ENCODE measurements at places on chromosomes 2 and 18.

DNA sequence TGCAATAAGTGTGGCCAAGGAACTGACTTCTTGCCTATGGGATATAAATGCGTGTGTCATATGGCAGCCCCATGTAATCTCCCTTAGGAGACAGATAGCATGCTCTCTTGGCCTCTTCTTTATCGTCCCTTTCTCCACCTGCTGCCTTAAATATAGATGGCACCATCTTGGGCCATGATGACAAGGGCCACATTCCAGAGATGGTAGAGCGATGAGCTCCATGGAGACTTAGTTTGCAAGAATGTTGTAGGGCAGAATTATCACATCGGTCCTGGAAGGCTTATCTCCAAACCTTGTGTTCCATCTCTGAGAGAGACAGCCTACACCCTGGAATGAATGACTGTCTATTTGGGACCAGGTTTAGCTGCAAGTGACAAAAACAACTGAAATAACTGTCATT, 536.7 kb downstream of the TNS1 start:
- DNase-seq = no peak

DNA sequence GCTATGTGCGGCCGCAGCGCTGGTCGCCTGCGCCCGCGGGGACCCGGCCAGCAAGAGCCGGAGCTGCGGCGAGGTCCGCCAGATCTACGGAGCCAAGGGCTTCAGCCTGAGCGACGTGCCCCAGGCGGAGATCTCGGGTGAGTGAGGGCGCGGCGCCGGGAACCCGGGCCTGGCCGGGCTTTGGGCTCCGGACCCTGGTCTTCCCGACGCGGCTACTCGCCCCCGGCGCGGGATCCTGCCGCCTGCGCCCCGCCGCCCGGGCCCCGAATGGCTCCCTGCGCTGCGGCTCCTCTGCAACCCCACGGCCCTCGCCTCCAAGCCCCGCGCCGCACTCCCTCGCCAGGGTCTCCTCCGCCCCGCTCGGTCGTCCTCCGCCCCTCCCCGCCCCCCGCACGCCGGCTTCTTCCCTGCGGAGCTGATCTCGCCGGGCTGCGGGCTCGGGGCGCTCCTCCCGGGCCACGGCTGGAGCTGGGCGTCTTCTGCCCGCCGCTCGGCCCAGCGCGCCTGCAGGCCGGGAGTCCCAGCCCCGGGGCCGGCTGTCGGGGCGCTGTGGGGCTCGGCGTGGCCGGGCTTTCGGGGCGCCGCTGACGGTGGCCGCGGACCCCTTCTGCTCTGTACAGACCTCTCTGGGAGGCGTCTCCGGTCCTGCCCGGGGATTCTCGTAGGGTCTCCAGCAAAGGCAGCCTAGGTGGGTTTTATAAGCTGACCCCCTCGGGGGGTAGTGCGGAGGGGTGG, 652 bp downstream of the GPC1 start:
- no peak for DNase-seq

DNA sequence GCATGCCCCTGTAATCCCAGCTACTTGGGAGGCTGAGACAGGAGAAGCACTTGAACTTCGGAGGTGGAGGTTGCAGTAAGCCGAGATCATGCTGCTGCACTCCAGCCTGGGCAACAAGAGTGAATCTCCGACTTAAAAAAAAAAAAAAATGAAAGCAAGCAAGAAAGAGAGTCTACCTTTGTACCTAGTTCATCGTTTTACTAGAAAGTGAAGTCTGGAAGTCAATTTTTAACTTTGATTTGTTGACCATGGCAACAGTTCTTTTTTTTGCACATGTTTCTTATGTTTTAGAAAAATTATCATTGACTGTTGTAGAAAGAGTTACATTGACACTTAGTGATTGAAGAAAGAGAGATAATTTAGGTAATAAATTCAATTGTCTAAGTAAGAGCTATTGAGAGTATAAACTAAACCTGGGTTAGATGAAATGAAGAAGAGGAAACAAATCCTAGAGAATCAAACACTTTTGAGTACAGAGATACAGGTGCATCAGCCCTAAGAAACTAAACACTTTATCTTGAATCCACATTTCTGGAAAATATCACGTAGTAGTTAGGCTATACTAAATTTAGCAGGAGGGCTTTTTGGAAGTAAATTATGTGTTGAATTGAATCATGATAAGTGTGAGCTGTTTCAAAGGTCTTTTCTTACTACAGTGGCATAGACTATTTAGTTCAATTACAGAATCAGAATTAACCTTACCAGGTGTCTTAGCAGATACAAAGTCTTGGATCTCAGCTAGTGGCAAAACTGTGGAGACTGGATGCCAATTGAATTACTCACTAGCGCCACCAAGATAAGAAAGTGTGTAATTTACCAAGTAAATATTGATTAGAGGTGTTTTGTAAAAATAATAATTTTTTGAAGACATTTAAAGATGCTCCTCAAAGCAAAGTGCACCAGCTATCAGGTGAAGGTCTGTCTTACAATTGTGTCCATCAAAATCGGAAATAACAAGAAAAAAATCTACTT, 303.4 kb upstream of the NRXN1 start:
- DNase-seq = no peak

DNA sequence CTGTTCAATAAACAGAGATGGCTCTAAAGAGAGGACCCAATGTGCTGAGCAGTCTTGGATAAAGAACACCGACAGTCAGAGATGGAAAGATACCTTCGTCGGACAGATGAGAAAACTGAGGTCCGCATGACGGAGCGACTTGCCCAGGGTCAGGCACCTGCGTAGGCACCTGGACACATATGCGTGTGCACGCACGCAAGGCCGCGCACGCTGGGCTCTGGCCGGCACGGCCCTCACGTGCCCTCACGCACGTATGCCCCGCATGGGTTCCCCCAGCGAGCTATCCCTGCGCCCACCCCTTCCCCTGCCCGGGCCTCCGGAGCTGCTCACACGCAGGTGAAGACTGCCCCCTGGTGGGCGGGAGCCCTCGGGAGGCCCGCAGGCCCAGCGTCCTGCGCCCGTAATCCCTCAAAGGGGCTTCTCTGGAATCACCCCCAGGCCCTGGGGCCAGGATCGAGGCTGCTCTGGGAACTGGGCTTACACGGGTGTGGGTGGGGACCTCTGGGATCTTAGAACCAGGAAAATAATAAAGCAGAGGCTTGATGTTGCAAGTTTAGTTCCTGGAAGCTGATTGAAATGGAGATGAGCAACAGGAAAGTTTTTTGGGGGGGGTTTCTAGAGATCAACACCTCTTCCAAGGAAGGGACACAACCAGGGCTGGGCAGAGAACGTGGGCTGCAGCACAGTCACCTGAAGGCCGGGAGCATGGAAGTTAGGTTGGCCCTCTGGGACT, 246.3 kb downstream of the TNS1 start:
- DNase-seq = peak; percentile 77

DNA sequence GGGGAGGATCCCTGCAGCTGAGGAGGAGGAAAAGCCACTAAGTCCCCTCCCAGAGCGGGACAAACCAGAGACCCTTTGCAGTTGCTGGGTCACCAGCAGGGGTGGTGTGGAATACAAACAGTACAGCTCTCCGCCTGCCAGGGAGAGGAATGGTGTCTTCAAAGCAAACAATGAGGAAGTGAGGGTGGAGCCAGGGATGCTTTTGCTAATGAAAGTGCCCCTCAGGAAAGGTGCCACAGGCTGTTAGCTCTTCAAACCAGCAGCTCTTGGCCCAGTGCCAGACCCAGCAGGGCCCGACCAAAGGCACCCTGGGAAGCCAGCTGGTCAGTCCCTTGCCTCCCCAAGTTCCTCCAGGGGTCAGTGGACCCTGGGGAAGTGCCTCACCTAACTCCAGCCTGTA, 102.8 kb downstream of the HIBCH start:
- DNase-seq = peak; percentile 37

DNA sequence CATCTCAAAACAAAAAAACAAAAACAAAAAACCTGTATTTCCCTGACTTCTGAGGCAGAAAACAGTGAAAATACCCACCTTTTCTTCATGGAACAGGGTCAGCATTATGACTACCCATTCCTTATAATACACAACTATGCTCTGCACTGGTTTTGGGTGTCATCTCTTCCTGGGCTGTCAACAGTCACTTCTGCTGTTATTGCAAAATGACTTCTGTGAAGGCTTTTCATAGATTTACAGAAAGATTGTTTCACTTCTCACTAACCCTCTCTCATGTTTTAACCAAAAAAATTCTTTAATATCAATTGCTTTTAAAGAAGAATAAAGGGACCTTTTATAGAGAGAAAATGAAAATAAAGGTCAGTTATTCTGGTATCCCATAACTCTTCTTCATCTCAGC, 26.5 kb upstream of the PIK3C3 start:
- DNase-seq = no peak

- DNase-seq = no peak
Measured at GRCh38 chr2:1972422-1972821, 228.1 kb upstream of the PXDN start.

GRCh38 chr2:47344890-47345589, 57.9 kb upstream of the MSH2 start:
- DNase-seq = peak; percentile 92

- DNase-seq = no peak
Measured at GRCh38 chr2:207770602-207771404, 1.1 kb upstream of the FZD5 start.

DNA sequence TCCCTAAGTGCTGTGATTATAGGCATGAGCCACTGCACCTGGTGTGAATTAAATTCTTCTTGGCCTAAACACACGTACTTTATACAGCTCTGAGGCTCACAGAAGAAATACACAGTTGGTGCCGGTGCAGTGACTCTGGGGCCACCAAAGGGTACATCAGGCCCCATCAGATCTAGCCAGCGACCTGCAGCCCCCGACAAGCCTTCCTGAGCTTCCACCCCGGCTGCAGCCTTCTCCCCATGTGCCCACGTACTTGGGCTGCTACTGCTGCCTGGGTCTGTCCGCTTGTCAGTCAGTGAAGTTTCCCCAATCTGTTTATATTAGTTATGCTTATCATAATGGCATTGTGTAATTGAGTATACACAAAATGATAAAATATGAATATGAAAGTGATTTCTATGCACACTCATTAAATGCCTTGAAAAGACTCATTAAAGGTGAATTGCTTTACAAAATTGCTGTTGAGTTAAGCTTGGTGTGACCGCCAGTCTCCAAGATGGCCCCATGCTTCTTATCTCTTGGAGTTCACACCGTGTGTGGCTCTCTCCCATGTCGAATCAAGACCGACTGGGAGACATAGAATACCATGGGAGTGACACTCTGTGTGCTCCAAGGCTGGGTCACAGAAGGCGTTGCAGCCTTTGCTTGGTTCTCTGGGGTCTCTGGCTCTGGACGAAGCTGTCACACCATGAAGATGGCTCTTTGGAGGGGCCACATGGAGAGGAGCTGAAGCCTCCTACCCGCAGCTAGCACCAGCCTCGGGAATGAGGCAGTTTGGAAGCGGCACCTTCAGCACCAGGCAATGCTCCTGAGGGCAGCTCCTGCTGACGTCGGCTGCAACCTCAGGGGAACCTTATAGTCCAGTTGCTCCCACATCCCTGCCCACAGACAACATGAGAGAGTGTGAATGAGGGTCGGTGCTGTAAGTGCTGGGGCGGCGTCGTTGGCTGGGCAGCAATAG, 29.2 kb upstream of the HPCAL1 start:
- no peak for DNase-seq

Data from neuronal stem cell (in vitro differentiated cells).